ENCODE measurements at places on chromosomes 3 and 15.
A peak's percentile ranks its signal among the peaks of the same experiment; 100 is the strongest.

GRCh38 chr3:156643729-156644389, 30.5 kb upstream of the TIPARP start:
- no peak for DNase-seq

- DNase-seq, result no peak
These were observed 45.3 kb downstream of the KY start for GRCh38 chr3:134605556-134605955.

GRCh38 chr15:54962637-54963036, 234.1 kb downstream of the RSL24D1 start:
- DNase-seq, result no peak

GRCh38 chr3:10363935-10364334, 43.0 kb upstream of the SEC13 start:
- DNase-seq, result no peak

DNA sequence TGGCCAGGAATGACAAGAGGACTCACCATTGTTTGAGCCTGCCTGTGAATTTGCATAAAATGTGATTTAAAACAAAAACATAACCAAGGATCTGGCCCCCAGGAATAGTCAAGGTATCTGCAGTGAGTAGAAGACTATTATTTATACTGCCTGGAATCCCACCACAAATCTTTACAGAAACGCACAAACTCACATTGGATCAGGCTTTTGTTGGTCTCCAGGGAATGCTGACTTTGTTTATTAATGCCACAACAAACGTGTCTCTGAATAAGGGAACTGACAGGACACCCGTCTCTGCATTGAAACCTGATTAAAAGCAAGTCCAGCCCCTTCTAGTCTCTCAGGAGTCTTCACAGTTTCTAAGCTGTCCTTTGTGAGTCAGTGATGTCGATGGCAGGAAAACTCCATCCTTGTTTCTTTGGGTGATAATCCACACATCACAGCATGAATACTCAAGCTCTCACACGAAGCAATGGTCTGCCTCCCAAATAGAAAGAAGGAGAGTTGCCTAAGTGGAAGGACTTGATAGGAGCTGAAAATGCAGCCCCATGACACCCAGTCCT, 37.7 kb downstream of the CLDN18 start:
- no peak for DNase-seq

GRCh38 chr3:117674321-117674720, 964.7 kb downstream of the TUSC7 start:
- no peak for DNase-seq

DNA sequence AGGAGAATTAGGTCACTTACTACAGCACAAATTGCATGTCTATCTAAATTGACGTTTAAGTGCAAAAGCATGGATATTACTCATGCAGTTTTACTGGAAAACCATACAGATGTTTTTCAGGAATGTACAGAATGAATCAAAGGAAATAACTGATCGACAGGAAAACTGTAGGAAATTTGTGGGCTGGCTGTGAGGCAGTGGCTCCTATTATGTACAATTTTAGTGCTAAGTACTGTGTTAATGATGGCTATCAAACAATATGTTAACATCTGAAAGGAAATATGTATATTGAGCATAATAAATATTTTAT, 6.9 kb downstream of the NUDT16 start:
- no peak for DNase-seq

DNA sequence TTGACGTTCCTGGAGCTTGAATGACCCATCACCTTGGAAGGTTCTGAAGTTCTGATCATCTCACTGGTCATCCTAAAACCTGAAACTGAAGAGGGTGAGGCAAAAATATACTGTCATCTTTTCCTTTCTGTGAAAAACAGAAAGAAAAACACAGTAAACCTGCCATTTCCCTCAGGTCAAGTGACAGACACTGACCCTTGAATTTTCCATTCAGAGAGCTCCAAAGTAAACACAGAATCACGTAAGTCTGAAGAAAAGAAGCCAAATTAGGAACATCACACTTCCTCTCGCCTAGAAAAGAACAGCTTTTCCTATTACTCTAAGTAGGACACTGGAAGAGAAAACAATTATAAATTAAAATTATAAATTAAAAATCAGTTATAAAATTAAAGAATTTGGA, 78.7 kb upstream of the TGFBR2 start:
- DNase-seq, result no peak

DNA sequence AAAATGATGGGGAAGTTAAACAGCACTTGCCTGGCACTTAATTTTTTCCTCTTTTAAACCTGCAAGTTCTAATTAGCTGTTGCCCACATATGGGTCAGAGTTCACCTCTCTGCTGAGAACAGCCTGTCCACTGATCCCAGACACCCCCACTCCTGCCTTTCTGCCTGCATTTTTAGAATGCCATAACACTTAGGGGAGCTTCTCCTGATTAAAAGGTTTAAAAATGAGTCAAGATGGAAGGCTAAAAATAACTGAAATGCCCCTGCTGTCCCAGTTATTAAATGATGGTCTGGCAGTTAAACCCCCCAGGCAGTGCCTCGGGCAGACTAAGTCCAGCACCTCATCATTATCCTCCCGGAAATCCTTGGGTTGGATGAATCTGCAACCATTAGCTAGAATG, 913.6 kb upstream of the ARPP21 start:
- DNase-seq, result no peak

- no peak for DNase-seq
These were observed 114.1 kb upstream of the GALNT15 start for GRCh38 chr3:16060358-16060852.

DNA sequence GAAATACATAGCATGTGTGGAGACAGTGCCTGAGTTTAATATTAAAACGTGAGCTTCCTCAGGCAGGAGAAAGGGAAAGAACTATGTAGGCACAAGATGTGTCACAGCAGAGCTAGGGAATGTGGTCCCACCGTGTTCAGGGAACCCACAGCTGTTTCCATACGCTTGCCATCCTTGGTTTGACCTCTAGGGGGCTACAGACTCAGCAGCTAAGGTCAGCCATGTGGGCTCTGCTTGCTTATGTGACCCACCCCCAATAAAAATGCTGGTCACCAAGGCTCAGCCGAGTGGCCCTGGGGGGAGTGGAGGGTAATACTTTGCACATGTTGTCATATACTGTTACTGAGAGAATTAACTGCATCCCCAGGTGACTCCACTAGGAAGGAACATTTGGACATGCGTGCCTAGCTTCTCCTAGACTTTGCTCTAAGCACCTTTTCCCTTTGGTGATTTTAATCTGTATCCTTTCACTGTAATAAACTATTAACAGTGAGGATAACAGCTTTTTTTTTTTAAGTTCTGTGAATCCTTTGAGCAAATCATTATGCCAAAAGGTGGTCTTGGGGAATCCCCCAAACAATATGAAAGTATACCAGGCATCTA, 3.3 kb downstream of the TUBGCP5 start:
- DNase-seq, result no peak

DNA sequence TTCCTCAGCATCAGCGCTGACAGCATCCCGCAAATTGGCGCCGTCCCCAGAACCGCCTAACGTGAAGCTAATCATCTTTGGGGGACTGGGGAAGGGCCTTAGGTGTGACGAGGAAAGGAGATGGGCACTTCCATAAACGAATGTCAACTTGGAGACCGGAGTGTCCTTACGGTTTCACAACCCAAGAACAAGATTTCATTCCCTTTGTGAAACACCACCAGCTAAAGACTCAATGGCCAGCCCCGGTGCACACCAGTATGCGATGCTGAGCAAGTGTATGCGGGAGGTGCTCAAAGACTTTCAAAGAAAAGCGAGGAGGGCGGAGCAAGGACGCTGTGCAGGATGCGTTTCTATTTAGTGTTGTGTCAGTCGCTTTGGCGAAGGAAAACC, 759 bp upstream of the TTBK2 start:
- DNase-seq, result peak; percentile 69

DNA sequence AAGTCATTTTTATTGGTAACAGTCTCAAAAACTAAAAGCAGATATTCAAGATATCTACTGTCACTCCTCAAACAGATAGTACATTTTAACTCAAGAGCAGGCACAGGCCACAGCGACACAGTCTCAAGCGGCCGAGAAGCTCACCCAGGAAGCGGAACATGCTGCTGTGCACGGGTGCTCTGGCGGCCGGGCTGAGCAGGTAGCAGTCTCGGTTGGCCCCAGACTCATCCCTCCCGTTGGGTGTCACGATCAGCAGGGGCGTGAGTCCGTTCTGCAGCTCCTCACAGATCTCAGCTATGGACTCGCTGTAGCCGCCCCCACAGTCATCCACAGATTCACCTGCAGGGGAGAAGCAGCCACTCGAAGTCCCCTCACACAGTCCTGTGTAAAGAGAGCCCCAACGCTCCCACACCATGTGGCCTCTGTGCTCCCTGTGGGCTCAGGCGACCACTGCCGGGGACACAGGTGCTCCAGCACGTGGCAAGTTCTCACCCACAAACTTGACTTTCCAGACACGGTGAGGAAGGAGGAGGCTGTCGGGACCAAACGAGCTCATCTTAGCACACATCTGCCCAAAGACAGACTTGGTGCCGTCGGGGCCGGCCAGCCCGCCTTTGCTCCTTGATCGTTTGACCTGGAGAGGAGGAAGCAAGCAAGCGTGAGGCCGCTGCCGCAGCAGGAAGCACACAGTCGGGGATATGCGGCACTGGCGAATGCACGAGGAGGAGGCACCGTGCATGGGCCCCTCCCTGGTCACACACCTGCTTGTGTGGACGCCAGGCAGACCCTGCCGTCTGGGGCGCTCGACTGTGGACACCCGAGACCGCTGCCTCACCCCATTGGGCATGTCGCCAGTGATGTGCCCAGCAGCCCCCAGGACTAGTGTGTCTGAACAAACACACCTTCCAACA, 17.7 kb upstream of the OCA2 start:
- DNase-seq, result no peak

- no peak for DNase-seq
These were observed 50.5 kb upstream of the ARHGEF3 start for GRCh38 chr3:56851966-56852884.

DNA sequence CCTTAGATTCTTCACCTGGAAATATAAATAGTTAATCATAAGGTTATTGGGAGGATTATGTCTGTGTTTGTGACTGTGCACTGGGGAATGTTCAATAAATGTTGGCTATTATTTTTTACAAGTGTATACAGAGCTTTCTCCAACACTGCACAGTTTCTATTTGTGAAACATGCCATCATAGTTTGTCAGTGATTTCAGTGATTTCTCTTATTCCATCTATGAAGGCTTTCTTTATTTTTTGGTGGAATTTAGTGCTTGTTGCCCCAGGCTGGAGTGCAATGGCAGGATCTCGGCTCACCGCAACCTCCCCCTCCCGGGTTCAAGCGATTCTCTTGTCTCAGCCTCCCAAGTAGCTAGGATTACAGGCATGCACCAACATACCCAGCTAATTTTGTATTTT, 545.0 kb upstream of the GRM7 start:
- DNase-seq, result no peak

DNA sequence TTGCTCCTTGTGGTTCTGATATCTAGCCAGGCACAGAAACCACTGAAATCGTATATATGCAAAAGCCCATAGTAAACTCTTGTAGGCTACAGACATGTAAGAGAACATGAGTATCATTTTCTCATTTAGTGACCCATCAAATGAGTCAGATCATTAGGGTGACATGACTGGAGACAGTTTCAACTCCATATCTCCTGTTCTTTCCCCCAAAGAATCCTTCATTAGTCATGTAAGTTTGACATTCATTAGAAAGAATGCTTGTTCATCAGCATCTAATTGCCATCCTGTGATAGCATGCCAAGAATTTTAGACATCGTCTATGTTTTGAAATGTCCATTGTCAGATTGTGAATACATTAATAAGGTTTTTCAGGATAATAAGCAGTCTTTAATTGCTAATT, 264.9 kb upstream of the TPM1 start:
- DNase-seq, result no peak

- no peak for DNase-seq
These were observed 92.5 kb upstream of the PFN2 start for GRCh38 chr3:150063237-150063636.

- no peak for DNase-seq
These were observed 23.0 kb upstream of the NMD3 start for GRCh38 chr3:161197855-161198850.

GRCh38 chr15:38888701-38889221, 324.1 kb upstream of the RASGRP1 start:
- no peak for DNase-seq
